ENCODE measurements at places on chromosomes 6 and 20.

DNA sequence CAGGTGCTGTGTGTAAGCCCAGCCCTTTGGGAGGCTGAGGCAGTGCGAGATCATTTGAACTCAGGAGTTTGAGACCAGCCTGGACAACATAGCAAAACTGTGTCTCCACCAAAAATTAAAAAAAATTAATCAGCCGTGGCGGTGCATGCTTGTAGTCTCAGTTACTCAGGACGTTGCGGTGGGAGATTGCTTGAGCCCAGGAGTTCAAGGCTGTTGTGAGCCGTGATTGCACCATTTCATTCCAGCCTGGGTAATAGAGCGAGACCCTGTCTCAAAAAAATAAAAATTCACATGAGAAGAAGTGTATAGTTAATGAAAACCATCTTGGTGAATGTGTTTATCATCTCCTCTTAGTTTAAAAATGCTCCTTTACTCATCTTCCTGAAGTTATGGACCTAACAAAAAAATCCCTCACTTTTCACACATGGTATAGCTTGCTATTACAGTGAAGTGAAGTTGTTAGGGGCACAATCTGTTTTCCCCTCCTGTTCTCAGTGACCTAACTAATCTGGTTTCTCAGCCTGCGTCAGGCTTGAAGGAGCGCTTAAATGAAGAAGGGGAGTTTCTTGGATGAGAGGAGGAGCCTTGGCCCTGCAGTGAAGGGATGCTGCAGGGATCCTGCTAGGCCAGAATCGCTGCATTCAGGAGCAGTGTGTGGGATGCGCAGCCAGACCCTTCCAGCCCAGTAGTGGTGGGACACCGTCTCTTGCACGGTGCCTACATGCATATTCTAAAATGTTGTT, 45.3 kb downstream of the JARID2 start:
- no peak for DNase-seq

DNA sequence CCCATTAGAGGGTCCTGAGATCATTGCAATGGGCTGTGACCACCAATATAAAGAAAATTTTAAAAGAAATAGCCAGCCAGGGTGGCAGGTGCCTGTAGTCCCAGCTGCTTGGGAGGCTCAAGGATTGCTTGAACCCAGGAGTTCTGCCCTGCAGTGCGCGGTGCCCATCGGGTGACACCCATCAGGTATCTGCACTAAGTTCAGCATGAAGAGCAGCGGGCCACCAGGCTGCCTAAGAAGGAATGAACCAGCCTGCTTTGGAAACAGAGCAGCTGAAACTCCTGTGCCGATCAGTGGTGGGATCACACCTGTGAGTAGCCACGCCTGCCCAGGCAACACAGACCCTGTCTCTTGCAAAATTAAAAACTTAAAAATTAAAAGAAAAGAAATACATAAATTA, 102.5 kb upstream of the FOXC1 start:
- no peak for DNase-seq

- no peak for DNase-seq
These were observed 29.5 kb upstream of the PKIB start for GRCh38 chr6:122580737-122581136.

GRCh38 chr20:63702036-63702665, 5.6 kb downstream of the ARFRP1 start:
- no peak for DNase-seq

DNA sequence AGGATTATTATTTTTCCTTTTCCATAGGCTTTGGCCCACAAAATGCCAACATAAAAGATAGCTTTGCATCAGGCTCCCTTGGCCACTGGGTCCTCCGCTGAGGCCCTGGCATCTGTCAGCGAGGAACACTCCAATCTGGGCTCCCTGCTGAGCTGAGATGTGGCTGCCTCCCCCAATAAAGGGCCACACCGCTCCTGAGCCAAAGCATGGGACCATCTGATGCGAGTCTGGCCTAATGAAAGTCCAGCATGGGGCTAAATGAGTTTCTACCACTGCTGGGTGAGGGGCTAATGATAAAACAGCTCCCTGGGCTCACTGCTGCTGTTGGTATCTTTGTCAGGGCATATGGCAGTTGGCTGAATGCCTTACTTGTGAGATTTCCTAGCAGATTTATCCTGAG, 817.5 kb upstream of the SLC35B3 start:
- DNase-seq, result no peak

DNA sequence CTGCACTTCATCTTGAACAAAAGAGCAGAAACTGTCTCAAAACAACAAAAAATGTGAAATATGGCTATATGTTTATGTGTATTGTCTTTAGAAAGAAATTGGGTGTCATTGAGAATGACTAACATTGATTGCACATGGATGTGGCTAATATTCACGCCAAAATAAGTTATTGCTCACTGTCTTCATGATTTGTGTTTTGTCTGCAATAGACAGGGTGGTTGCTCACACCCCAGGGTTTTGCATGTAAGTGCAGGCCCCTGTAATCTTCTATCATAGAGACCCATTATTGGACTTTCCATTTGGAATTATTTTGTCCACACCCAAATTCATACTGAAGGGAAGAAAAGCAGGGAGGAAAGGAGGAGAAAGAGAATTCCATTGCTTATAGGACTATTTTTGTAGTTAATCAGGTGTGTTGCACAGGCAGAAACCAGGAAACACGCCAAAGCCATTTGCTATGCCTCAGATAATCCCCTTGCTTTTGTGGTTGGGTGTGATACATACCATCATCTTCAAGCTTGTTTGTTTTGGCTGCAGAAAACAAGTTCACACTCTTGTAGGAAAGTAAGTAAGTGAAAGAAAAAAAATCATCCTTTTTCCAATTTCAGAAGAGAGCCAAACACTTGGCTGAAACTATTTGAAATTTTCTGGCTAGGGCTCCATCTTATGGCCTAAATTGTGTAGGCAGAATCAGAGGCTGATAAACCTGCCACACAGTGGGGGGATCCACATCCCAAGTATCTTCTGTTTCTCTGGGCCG, 214.1 kb downstream of the COL12A1 start:
- no peak for DNase-seq

GRCh38 chr6:143141442-143141841, 80.8 kb downstream of the AIG1 start:
- no peak for DNase-seq

DNA sequence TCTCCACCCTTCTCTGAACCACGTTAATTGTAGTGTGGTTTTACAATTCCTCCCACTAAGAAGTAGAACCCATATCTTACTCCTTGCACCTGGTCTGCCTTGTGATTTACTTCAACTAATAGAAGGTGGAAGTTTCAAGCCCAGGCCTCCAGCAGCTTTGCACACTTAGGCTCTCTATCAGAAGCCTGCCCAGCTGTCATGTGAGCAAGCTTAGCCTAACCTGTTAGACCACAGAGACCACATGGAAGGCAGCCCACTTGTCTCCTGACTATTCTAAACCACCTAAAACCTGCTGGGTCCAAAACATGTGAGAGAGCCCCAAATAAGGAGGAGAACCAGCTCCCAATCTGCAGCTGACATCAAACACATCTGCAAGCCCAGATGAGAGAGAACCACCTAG, 127.6 kb upstream of the BTBD3 start:
- DNase-seq, result no peak

DNA sequence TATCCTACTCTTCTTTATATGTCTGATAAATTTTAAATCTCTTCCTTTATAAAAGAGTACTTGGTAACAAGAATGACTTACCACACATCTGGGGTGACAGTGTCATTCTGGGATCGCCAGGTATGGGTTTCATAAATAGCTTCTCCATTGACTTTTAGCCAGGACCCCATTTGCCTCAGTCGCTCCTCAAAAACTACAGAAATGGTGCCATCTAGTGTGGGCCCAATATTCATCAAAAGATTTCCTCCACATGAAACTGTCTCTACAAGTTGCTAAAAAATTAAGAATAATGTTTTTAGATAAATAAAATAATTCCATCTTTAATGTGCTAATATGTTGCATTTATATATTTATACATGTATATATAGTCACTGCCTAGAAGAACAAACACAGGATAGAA, 9.7 kb downstream of the FUCA2 start:
- no peak for DNase-seq

GRCh38 chr20:22074635-22075034, 369.2 kb downstream of the PAX1 start:
- DNase-seq, result no peak

DNA sequence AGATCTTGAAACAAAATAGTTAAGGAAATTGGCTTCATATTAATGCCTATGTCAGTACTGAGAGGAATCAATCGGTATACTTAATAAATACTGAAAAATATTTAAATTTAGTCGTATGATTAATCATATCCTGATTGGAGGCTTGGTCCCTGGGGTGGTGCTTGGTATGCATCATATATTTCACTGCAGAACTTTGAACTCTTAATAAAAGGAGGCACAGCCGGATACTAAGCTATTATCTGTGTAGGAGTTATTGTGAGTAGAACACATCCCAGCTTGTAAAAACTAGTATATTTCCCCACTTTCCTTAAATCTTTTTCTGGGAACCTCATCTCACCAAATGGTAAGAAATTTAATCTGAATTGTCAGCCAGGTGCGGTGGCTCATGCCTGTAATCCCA, 42.4 kb upstream of the SCAF8 start:
- DNase-seq, result no peak

- DNase-seq, result no peak
These were observed 22.5 kb upstream of the ARFGEF2 start for GRCh38 chr20:48898896-48899530.

- no peak for DNase-seq
These were observed 62.8 kb downstream of the PLG start for GRCh38 chr6:160764847-160765246.

GRCh38 chr6:38572186-38572813, 67.4 kb downstream of the BTBD9 start:
- DNase-seq, result no peak

- no peak for DNase-seq
These were observed 48.7 kb downstream of the MAP7 start for GRCh38 chr6:136501514-136501913.

GRCh38 chr6:41578217-41579087, 32.3 kb downstream of the FOXP4 start:
- DNase-seq, result no peak

DNA sequence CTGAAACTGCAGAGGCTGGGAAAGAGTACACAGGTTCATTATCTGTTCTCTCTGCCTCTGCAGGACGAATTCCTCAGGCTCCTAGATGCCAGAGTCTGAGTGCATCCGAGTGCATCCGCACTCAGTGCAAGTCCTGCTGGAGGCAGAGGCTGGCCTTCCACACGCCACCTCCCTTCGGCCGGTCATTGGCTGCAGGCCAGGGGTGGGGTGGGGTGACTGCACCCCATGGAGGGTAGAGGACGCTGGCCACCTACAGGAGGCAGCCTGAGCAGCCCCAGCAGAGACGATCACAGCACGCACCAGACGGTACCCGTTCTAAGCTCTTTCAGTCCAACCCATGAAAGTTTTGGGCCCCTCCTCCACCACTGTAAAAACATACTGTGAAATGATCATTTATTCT, 11.7 kb downstream of the SFT2D1 start:
- no peak for DNase-seq

GRCh38 chr6:167697316-167697715, 129.4 kb upstream of the AFDN start:
- no peak for DNase-seq

DNA sequence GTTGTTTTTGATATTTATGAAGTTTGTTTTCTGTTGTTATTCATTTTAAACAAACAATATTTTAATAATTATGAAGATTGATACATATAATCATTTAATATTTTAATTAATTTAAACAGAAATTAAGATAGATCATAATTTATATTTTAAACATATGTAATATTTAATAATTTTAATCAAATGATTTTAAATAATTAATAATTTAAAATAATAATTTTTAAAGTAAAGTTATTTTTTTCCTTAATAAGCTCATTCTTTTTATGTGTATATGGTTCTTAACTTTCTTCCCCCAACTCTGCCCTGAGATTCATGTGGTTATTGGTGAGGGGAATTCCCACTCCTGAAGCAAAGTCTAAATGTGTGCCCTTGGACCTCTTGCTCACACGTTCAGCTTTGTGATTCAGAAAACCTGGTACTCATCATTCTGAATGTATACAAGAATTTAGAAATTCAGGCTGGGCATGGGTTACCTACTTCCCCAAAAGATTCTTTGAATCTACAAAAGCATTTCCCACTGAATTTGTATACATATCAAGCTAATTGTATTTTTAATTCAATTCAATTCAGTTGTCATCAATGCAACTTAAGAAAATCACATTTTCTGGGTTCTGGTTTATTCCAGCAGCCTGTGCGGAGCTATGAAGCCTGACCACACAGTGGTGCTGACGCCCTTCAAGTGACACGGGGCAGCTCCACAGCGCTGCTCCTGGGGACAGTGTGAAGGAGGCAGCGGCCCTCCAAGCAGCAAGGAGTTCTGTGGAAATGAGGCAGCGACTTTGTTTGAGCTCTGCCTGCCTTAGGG, 168.9 kb upstream of the UST start:
- DNase-seq, result no peak

DNA sequence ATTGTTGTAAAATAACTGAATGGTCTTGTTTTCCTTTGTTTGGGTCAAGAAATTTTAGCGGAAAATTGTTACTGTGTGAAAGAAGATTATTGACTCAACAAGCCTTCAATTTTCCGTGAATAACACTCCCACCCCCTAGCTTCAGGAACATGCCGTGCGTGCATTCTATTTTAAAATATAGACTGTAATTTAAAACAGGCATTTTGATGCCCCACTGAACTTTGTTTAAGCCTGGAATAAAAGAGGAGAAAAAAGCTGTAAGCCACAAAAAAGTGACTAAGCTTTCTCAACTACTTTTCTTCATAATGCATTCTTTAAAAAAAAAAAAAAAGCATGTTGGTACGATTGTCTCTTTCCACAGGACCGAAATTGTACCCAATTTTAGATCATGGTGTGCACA, 166.0 kb downstream of the ARID1B start:
- DNase-seq, result no peak

- no peak for DNase-seq
These were observed 25.1 kb upstream of the KIAA0408 start for GRCh38 chr6:127484212-127484863.

GRCh38 chr6:123323452-123324329, 313.1 kb downstream of the TRDN start:
- no peak for DNase-seq

GRCh38 chr20:20549267-20549612, 163.2 kb downstream of the RALGAPA2 start:
- DNase-seq, result no peak

GRCh38 chr6:38339914-38340313, 299.8 kb downstream of the BTBD9 start:
- no peak for DNase-seq

- no peak for DNase-seq
These were observed 1296.6 kb downstream of the EPHA7 start for GRCh38 chr6:92122746-92123145.

- DNase-seq, result no peak
These were observed 44.3 kb downstream of the CPXM1 start for GRCh38 chr20:2756056-2756611.

- no peak for DNase-seq
These were observed 13.0 kb downstream of the ALDH8A1 start for GRCh38 chr6:134936931-134937330.

GRCh38 chr6:150773969-150774368, 91.5 kb upstream of the MTHFD1L start:
- no peak for DNase-seq
